ENCODE measurements at places on chromosomes 3 and 15.

DNA sequence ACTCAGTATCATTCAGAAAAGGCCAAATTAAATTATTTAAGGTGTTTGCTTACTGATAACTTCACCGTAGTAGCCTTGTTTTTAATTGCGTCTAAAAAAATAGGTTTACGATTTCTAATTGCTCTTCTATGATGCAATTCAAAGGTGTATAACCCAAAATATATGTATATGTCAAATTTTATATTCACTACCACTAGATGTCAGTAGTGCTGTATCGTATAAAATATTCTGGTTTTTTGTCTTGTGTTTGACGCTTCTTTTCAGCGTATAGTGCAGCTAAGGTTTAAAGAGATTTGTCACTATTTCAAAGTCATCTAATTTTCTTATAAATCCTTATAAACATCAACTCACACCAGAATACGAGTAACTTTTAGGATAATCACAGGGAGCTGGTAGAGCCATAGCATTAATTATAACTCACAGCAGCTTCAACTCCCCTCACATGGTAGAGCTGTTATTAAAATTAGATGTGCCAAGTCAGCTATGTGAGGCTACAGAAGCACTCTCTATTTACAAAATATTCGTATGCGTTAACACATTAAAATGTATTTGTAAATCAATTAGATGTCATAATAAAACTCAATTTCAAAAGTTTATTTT is 3.5 kb downstream of the PFN2 start:
- no peak for DNase-seq

DNA sequence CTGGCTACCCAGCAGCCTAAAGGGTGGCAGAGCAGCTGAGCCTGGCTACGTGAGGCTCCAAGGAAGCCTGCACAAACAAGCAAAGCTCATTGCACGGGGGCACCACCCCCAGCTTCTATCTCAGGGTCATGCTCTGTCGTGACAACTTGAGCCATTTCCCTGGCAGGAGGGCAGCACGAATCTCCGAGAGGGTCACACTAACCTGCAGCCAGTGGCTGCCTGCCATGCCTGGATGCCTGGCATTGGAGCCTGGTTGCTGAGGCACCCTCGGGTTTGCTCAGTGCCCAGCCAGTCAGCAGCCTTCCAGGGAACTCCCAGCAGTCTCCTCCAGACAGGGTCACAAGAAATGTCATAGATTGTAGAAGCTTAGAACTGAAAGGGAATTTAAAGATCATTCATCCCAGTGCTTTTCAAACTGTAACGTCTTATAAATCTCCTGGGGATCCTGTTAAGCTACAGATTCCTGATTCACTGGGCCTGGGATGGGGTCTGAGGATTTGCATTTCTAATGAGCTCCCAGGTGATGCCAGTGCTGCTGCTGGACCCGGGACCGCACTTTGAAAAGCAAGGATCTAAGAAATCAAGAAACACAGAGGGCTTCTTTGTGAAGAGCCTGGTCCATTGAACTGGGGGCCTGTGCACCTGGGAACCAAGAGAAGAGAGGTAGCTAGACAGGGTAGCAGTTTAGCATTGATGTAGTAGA is 48.4 kb downstream of the TMEM266 start:
- no peak for DNase-seq

DNA sequence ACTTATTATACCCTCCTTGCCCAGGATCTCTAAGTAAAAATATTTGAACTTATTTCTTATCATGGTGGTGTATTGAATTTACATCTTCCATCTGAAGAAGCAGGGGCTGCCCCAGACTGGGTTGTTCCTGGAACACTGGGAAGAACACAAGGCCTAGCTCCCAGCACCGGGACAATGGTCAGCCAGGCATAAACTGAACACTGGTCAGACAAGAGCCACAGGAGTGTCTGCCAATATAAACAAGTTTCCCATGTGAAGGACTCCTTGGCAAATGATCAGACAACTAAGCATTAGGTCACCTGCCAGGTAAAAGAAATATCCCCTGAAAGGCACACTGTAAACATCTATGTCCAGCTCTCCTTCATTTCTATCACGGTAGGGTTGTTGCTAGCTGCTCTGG is 172.4 kb downstream of the ATP8B4 start:
- DNase-seq, result no peak

- DNase-seq, result no peak
Measured at GRCh38 chr3:155407331-155407730, 113.8 kb upstream of the STRIT1 start.

DNA sequence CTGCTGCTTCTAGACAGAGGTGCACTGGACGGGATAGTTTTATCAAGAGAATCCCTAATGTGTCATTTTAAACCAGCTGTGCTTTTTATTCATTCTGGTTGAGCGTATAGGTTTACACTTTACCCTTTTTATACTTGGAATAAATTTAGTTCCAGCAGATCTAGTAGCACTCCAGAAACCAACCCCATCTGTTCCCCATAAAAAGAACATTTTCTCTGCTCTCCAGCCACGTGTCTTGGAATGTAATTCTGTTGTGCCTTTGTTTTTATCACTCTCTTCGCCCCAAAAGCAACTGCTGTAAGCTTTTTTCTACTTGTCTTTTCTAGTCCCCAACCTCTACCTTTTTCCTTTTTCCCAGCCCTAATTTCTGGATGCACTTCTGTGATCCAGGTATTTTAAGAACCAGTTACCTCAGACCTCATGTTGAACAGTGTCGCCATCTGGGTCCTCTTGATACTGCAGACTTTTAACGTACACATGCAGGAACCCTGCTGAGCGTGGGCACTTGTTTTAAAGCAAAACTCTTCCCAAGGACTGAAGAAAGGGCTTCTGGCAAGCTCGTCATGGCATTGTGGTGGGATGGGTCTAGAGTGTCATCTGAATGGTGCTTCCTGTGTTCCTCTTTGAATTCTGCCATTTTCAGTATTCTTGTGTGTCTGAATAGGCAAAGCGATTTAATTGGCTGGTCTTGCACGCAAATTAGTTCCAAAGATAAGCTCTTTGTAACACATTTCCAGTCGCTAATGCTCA is 5.7 kb upstream of the EXOG start:
- DNase-seq, result no peak

DNA sequence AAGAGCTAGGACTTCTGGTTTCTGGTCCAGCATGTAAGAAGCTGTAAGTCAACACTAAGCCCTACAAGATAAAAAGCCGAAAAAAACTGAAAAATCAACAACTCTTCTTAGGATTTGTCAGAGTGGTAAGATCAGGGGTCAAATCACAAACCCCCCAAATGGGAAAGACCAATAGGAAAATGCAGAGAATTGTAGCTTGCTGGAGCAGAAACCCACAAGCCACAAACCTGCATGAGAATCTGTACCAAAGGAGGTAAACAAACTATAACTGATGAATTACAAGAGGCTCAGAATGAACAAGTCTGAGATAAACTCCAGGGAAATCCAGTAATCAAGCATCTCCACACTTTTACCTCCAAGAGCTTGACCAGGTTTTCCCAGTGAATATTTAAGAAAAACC is 36.0 kb downstream of the RFX7 start:
- DNase-seq, result no peak

- DNase-seq, result no peak
Measured at GRCh38 chr3:44923632-44924456, 49.4 kb downstream of the TGM4 start.

- DNase-seq, result no peak
Measured at GRCh38 chr15:39195961-39196486, 384.9 kb upstream of the THBS1 start.

DNA sequence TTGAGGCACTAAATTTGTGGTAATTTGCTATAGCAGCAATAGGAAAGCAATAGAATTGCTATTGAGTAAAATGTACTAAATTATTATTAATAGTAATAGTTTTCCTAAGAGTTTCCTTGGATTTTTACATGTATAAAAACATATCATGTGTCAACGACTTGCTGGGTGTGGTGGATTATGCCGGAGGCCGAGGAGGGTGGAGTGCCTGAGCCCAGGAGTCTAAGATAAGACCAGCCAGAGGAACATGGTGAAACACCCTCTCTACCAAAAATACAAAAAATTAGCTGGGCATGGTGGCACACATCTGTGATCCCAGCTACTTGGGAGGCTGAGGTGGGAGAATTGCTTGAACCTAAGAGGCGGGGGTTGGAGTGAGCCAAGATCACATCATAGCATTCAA is 749.9 kb downstream of the TBL1XR1 start:
- DNase-seq, result no peak

DNA sequence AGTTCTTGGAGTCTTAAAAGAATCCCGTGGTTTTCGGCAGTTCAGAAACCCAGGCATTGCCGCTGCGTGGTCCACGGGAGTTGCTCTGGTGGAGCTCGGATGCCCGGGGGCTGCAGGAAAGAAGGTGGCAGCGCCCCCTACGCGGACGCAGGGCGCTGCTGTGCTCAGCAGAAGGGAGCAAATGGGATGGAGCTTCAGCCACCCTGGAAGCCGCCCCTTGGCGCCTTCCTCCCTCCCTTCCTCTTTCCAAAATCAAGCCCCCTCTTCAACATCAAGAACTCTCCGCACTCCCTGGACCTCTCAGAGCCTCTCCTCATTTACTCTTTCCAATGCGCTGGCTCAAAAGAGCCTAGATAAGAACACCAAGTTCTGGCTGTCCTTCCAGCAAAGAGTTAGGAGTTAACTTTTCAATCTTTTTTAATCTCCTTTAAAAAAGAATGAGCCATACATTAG is 880 bp upstream of the CHRNA7 start:
- DNase-seq, result no peak

DNA sequence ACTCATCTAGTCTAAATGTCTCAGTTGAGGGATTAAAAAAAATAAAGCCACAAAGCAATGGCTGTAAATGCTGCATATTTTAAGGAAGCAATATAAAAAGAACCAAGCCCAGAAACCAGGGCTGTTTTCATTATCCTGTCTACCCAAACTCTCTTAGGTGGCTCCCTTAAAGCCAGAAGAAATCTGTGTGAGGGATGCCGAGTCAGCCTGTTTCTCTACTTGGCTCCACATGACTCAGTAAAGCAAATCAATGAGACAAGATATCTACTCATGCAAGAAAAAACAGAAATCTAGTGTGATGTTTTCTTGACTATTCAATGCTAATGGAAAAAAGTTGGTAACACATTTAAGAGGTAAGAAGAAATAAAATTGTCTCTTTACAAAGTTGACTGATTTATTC is 296.2 kb downstream of the ZBTB20 start:
- no peak for DNase-seq

DNA sequence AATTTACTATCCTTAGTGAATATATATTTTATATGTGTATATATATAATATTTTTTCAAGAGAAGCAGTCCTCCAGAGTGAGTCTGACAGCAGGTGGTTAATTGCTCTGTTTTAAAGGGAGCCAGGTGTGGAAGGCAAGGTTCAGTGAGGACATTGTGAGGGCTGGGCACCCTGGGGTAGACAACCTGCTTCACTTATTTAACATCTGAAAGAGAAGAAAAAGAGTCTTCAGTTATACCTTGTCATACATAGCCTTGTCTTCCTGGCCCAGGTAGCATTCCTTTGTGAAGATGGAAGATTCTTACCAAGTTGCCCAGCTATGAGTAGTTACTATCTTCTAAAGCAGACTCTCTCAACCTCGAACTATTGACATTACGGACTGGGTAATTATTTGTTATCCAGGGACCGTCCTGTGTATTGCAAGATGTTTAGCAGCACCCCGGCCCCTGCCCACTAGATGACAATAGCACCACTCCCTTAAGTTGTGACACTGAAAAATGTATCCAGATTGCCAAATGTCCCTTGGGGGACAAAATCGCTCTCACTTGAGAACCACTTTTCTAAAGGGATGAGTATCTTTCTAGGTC is 336.0 kb upstream of the TRIM42 start:
- DNase-seq, result no peak

GRCh38 chr3:158911586-158911985 is 109.7 kb downstream of the MFSD1 start:
- no peak for DNase-seq

DNA sequence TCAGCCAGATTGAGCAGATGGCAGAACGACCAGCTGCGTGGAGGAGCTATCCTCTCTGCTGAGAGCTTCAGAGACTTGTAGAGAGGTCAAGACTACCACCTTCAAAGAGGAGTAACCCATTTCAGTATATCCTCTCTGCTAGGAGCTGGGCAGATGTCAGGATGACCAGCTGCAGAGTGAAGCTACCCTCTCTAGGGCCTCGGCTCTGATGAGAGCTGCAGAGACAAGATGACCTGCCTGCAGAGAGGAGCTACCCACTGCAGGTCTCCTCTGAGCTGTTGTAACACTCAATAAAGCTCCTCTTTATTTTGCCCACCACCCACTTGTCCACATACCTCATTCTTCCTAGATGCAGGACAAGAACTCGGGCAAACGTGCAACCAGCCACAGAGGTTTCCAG is 1522.7 kb downstream of the OTOL1 start:
- no peak for DNase-seq

DNA sequence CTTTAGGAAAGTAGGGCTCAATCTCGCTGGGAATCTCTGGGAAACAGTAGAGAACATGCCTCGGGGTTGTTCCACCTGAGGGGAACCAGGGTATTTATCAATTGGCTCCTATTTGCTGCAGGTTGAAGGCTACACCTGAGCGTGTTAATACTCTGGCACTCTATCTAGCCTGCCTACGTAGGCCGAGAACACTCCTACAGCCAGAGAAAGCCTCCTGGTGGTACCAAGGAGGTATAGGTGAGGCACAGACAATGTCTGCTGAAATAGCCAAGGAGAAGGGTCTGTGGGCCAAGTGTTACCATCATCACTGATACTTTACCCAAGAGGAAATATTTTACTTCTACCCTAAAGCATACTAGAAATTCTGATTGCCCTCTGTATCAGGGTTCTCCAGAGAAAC is 341.0 kb upstream of the UBE2E2 start:
- no peak for DNase-seq

- DNase-seq, result no peak
Measured at GRCh38 chr15:88090481-88091011, 166.0 kb downstream of the NTRK3 start.

GRCh38 chr15:32855942-32856341 is 138.1 kb downstream of the GREM1 start:
- no peak for DNase-seq

GRCh38 chr3:171028025-171028778 is 1.7 kb upstream of the SLC2A2 start:
- peak; percentile 1 for DNase-seq

DNA sequence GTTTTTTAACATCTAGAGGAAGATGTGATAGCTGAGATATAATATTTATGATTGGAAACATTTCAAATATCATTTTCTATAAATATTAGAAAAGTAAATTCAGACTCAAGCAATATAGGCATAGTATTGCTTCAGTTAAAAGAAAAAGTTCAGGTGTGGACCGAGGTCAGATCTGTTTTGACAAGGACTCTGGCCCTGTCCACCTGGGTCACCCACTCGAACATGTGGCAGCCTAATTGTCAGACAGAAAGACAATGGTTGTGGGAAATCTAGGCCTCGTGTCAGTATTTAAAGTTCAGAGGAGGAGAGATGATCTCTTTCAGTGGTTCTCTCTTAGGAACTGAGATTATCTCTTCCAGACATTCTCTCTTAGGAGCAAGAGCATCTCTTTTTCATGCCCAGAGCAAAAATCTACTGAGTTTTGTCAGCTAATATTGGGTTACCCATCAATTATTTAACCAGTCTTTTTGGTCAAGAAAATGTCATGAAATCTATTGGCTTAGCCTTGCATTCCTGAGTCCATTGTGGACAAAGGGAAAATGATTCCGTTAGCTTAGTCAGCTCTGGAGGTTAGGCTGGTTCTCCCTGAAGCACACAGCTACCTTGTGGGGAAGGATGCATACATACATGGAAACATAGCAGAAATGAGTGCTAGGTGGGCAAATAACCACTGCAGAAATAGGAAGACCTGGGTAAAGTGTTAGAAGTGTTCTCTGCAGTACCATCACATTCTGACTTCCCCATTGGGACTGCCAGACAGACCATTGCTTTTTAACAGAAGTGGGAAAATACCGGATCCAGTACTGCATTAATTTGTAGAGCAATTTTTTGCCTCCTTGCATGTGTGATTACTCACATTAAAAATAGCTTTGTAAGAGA is 343.3 kb downstream of the GRM7 start:
- DNase-seq, result no peak

Data from activated naive CD4-positive, alpha-beta T cell (primary cell).